ENCODE measurements at places on chromosomes 16 and 17.

DNA sequence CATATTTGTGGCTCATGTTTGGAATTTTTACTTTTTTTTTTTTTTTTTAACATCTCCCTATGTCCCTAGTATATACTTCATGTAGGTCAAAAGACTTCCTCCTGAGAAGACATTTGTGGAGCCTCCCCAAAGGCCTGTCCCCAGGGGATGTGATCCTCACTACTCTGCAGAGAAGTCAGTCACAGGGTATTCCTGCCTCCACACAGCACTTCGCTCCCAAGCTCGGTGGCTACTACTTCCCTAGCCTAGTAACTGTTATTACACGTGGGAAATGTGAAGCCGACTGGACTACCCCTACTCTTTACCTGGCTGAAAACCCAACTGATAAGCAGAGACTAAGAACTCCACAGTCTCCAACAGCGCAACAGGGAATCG is 116.8 kb downstream of the HIC1 start:
- no peak for DNase-seq

GRCh38 chr16:15605839-15606517 is 37.0 kb downstream of the MARF1 start:
- DNase-seq, result no peak

DNA sequence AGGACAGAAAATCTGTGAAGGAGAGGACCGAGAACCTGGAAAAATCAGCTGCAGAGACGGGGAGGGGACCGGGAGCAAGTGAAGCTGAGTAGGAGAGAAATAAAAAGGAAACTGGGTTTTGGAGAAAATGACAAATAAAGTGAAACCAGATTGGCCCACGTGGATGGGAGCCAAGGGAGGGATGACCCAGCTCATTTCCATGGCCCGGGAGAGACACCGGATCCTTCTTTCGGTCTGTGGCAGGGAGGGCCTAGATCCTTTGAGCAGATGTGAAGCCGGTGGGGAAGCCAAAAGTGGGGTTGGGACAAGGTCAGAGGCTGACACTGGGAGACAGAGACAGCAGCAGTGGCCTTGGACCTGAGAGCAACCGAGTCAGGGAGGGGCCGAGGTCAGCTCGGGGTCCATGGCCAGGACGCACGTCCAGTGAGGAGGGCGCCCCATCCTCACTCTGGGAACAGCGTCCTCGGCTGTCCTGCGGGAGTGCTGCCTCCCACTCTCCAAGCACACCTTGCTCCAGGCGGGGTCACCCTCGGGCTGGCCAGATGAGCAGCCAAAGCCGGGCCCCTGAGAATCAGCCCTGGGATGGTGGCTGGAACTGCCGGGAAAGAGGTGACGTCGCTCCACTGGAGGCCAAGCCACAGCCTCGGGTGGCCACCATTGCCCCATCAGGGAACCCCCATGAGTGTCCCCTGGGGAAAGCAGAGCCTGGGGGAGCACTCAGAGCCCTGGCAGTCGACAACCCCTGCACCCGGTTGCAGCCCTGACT is 50.8 kb upstream of the CDR2 start:
- DNase-seq, result no peak

DNA sequence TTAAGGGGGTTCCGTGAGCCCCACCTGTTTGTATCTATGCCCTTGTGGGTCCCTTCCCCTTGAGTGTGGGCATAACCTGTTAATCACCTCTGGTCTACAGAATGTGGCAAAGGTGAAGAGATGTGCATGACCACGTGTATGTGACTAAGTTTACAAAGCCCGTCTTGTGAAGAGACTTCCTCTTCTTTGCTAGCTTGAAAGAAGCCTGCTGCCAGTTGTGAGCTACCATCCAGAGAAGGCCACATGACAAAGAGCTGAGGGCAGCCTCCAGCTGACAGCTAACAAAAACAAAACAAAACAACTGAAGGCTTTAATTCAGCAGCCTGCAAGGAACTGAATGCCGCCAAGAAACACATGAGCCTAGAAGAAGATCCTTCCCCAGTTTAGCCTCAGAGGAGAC is 112.0 kb downstream of the AXIN2 start:
- no peak for DNase-seq

GRCh38 chr16:1560153-1560552 is 26.7 kb downstream of the TMEM204 start:
- no peak for DNase-seq

DNA sequence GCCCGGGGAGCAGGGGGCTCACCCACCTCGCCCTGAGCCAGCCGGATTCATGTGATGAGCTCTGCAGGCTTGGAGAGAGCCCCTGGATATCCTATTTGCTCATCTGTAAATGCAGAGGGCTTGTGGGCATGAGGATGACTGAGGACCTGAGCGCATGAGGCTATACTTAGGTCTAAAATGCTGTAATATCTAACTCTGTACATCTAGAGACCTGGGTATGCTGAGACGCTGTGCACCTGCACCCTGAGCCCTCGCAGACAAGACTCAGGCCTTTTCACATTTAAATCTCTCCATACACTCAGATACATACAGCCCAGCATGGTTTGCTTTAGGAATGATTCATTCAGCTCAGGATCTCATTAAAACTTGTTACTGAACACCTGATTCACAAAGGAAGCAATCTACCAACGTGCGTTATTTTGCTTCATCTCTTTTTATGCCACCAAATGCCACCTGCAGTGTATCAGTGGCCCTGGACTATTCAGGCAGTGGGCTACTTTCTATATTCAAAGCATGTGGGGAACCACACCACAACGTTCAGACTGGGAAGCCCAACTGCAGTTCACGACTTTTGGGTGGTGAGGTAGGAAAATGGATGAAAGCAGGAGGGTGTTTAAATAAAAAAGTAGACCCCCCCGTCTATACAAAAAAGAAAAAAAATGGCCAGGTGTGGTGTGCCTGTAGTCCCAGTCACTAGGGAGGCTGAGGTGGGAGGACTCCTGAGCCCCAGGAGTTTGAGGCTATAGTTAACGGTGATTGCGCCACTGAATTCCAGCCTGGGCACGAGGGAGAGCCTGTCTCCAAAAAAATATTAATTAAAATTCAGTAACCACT is 12.0 kb downstream of the USP7 start:
- no peak for DNase-seq

GRCh38 chr17:75511610-75512575 is 3.4 kb downstream of the CASKIN2 start:
- no peak for DNase-seq

DNA sequence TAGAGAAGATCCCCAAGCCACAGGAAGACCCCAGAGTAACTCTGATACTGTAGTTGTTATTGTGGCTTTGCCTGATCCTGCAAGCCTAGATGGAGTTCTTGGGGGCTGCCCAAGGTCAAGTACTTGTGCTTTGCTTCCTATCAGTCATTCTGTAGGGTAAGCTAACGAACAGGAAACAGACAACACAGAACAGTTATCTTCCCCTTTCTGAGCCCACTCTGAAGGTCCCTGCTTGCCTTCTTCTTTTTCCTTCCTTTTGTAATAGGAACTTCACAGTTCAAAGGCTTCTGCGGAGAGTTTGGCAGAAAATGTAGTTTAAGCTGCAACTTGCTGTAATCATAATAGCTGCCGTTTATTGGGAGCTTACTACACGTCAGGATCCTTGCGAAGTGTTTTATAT is 494.1 kb upstream of the ERCC4 start:
- no peak for DNase-seq

DNA sequence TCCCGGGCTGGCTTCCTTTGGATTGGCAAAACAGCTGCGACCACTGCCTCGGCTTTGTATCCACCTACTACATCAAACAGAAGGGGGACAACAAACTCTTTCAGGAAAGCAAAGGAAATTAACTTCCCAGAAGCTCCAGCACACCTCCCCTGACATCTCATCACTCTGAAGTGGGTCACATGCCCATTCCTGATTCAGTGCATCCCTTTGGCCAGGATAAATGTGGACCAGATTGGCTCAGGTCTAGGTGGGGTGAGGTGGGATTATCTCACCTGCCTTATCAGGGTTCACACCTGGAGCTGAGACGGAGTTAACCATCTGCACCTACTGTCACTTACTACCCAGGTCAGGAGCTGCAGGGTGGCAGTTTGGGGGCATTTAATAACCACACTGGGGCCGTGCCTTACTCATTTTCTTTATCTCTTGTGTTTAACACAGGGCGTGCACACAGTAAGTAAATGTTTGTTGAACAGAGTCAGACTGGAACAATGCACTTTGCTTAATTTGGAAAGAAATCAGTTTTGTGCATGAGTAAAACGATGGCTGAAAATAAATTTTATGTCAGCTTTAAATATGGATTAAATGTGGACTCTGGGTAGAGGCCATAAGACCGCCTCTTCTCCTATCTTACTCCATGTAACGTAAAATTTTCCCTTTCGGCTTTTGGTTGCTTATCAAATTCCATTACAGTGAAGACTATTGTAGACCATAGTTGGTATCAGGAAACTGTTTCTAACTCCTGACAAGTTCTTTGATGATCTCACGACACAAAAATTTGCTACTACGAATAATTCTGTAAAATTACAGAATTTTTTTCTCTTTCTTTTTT is 36.0 kb downstream of the IQCK start:
- DNase-seq, result no peak

DNA sequence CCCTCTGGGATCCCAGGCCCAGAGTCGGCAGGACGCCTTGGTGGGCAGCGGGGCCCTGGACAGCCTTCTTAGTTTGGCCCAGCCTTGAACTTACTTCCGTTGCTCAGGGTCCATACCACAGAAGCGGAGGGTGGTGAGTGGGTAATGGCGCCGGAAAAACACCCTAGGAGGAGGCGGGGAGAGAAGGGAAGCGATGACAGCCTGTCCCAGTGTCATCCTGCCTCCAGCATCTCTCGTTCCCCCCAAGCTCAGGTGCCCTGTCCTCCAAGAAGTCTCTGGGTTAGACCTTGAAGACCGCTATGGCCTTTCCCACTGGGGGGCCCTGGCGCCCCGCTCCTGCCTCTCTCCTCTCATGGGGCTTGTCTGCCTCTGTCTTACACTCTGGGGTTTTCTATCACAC is 22.9 kb downstream of the TNS4 start:
- no peak for DNase-seq

GRCh38 chr17:65261682-65262636 is 124.8 kb downstream of the RGS9 start:
- no peak for DNase-seq

DNA sequence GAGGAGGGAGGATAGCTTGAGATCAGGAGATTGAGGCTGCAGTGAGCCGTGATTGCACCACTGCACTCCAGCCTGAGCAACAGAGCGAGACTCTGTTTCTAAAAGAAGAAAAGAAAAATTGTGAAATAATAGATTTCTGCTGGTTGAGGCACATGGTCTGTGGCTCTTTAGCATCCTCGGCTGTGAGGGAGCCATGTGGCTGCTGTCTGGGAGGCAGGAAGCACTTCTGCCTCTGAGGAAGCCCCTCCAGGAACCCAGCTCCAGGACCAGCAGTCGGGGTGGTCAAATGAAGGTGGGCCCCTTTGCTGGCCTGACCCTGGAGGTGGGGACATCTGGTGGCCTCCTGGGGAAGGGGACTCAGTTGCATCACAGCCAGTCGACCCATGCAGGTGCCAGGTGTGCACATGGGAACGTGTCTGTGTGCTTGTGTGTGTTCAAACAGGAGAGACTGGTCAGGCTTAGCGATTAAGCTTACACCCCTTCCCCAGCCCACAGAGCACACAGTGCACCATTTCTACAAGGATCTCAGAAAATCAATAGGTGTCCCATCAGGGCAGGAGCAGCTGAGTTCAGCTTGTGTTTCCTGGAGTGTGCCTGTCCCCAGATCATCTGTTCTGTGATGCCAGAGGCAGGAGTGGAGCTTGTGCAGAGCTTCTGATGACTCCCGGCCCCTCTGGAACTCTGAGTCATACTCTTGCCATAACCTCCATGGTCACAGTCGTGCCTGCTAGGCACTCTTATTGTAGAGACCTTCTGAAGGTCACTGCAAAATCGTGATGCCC is 24.3 kb upstream of the MGAT5B start:
- no peak for DNase-seq

DNA sequence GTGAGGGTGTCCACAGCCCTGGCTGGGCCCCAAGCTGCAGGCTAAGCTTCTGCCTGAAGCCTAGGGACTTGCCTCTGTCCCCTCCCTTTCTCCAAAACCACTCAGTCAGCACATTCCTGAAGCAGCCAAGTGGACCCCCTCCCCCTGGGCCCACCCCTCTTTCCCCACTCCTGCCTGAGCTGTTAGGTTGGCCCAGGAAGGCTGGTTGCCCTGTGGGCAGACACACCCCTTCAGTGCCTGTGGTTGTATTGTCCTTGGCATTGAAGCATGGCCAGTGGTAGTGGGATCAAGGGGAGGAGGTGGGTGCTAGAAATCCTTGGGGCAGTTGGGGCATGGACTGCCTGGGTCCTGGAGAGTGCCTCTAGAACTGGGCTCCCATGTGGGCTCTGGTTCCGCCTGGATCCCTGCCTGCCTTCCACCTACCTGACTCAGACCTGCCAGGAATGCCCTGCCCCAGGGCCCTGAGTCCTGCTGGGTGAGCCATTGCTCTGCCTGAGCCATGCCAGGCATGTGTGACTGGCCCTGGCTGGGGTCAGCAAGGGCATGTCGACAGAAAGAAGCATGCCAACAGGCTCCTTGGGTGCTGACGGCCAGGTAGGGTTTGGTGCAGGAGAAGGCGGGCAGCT is 2.1 kb downstream of the TRAF4 start:
- no peak for DNase-seq

GRCh38 chr17:968812-969730 is 10.5 kb downstream of the NXN start:
- DNase-seq, result no peak

GRCh38 chr17:20266806-20267458 is 200.4 kb downstream of the LGALS9B start:
- DNase-seq, result no peak

- DNase-seq, result no peak
Measured at GRCh38 chr16:35602116-35602515, 2142.7 kb downstream of the TP53TG3F start.

GRCh38 chr16:89366561-89367537 is 123.5 kb downstream of the ANKRD11 start:
- DNase-seq, result no peak

GRCh38 chr17:14940938-14941265 is 324.2 kb downstream of the PMP22 start:
- DNase-seq, result no peak

GRCh38 chr17:40105861-40106759 is 5.7 kb upstream of the NR1D1 start:
- no peak for DNase-seq

- no peak for DNase-seq
Measured at GRCh38 chr17:64259426-64259825, 3.6 kb downstream of the TEX2 start.

GRCh38 chr16:88871349-88871702 is 4.9 kb upstream of the PABPN1L start:
- DNase-seq, result no peak

DNA sequence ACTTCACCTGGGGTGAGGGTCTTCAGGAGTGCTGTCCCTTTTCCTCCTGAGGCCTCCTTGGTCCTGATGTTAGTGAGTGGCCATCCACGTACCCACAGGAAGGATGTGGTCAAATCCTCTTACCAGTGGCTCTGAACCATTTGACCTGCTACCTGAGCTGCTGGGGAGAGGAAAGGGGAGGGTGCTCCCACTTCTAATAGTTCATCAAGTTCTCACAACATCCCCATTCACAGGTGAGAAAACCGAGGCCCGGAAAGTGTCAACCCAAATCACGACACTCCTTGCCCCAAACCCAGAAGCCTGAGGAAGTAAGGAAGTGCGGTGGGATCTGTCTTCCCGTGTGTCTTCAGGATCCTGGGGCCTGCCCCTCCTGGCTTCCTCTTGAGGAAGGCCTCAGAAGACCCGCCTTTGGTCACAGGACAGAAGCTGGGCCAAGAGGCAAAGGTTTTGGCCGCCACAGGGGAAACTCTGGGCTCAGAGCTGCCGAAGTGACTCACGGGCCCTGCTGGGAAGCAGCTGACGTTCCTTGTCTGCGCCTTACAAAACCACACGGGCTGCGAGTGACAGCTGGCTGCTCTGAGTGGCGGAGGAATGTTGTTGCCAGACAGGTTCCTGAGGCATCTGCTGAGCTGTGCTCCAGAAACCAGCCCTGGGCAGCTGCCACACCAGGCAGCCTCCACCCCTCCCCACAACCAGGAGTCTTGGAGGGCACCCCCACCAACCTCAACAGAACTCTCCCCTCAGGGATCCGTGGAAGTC is 13.9 kb upstream of the KIFC3 start:
- no peak for DNase-seq

All from NCI-H1436 treated with DMSO at 0.1 percent for 48 hours (cell line).